Right atrium auricular region (tissue), 2 donors: ENCODE measurements at places on chromosomes 4 and X. TPM values are rescaled to one million over a fixed set of nuclear protein-coding genes. Genes with fewer than 3 reads are reported as not detected.

The EREG gene
- 0.31 TPM for total RNA-seq

The TAF7L gene
- total RNA-seq = not detected

The MAGEA9B gene
- not detected for total RNA-seq

The ETDA gene
- not detected for total RNA-seq

The ERVMER34-1 gene
- 3.9 TPM for total RNA-seq

The XAGE1A gene
- total RNA-seq = not detected

The MGAT4D gene
- total RNA-seq = not detected

The TMEM255A gene
- 0.79 TPM for total RNA-seq

The GYPE gene
- 0.44 TPM for total RNA-seq

The MAGED4 gene
- 0.75 TPM for total RNA-seq

The GC gene
- total RNA-seq = not detected

The TDO2 gene
- not detected for total RNA-seq

The EGF gene
- 13.4 TPM for total RNA-seq

The S100G gene
- total RNA-seq = not detected

The PNMA3 gene
- 2.6 TPM for total RNA-seq

The CT45A5 gene
- not detected for total RNA-seq

The F11 gene
- total RNA-seq = not detected

The DHX15 gene
- total RNA-seq = 59.7 TPM

The AFM gene
- total RNA-seq = not detected

The CSN1S1 gene
- total RNA-seq = not detected

The MAOB gene
- 64.3 TPM for total RNA-seq

The CTBP1 gene
- total RNA-seq = 104 TPM

The AMOT gene
- total RNA-seq = 4.6 TPM

The CXorf49 gene
- total RNA-seq = not detected

The CD40LG gene
- 0.16 TPM for total RNA-seq

The NAP1L2 gene
- total RNA-seq = 8.1 TPM

The TIGD4 gene
- not detected for total RNA-seq

The USP17L27 gene
- total RNA-seq = not detected

The PRDM8 gene
- 1.4 TPM for total RNA-seq

The SGMS2 gene
- total RNA-seq = 73.6 TPM

The PASD1 gene
- total RNA-seq = not detected

The ZAR1 gene
- not detected for total RNA-seq

The GAGE12F gene
- not detected for total RNA-seq

The INTS6L gene
- total RNA-seq = 12.2 TPM

The C1GALT1C1 gene
- total RNA-seq = 31.4 TPM

The P2RY4 gene
- not detected for total RNA-seq

The JCHAIN gene
- 2.7 TPM for total RNA-seq

The NHS gene
- total RNA-seq = 2.0 TPM

The GRID2 gene
- 0.16 TPM for total RNA-seq

The CT83 gene
- not detected for total RNA-seq

The TECRL gene
- total RNA-seq = 712 TPM

The MAGEA8 gene
- not detected for total RNA-seq

The SRPK3 gene
- total RNA-seq = 24.6 TPM

The GYG2 gene
- 4.3 TPM for total RNA-seq

The VSIG4 gene
- 71.6 TPM for total RNA-seq

The TMEM35A gene
- total RNA-seq = not detected

The USP17L18 gene
- total RNA-seq = not detected

The CA5B gene
- 6.4 TPM for total RNA-seq

The ETDB gene
- total RNA-seq = not detected
